Right renal cortex interstitium (tissue), 3 donors: ENCODE measurements at places on chromosomes 12 and 14. TPM values are rescaled to one million over a fixed set of nuclear protein-coding genes. Genes with fewer than 3 reads are reported as not detected.

- no peak for DNase-seq
Observed at GRCh38 chr12:52043386-52044212, 7.6 kb upstream of the NR4A1 start.

- no peak for DNase-seq
Observed at GRCh38 chr14:78758333-78758732, 588.2 kb downstream of the NRXN3 start.

DNA sequence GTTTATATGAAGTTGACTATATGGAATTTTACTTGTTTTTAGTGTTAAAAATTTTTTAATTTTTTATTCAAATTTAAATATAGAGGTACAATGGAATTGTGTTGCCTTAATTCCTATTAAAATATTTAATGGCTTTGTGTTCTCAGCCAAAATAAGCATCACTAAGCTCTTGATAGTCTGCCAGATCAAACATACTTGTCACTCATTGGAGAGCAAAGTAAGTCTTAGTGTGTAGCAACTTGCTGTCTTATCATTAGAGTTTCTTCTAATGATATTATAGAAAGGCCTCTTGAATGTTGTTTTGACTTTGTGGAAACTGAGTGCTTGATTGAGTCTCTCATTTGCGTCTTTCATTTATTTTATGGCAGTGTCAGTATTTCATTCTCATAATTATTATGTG lies 10.7 kb downstream of the SFSWAP start:
- no peak for DNase-seq

DNA sequence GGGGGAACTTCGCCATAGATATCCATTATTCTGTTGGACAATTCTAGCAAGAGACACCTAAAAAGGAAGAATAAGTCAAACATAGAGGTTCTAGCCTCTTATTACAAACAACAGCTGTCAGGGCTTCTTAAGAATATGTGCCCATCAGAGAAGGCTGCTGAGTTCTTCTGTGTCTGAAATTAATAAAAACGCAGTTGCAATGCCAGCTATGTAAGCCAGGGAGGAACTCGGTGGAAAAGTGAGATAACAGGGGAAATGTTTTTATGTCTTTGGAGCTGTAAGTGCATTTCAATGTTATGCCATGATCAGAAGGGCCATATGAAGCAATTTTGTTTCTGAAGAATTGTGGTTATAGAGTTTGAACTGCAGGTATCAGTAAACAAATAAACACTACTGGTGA lies 95.0 kb downstream of the SYT1 start:
- no peak for DNase-seq

The NT5DC3 gene
- polyA plus RNA-seq, result 4.3 TPM
